ENCODE measurements at places on chromosomes 11 and 22. TPM values are rescaled to one million over a fixed set of nuclear protein-coding genes. Genes with fewer than 3 reads are reported as not detected.

MMP1 gene
- 2.9 TPM for total RNA-seq

CCDC188 gene
- total RNA-seq = 0.22 TPM

DERL3 gene
- total RNA-seq = 20.2 TPM

USH1C gene
- 161 TPM for total RNA-seq

KCNQ1 gene
- total RNA-seq = 55.8 TPM

MPST gene
- total RNA-seq = 259 TPM

SYT9 gene
- 0.05 TPM for total RNA-seq

RTN4RL2 gene
- 0.82 TPM for total RNA-seq

C11orf91 gene
- total RNA-seq = not detected

MS4A15 gene
- 0.13 TPM for total RNA-seq

NLRP14 gene
- total RNA-seq = not detected

SIK3 gene
- 26.7 TPM for total RNA-seq

TUBA8 gene
- 1.6 TPM for total RNA-seq

CHCHD10 gene
- 420 TPM for total RNA-seq

LARGE2 gene
- total RNA-seq = 7.5 TPM

GPHA2 gene
- not detected for total RNA-seq

ASPHD2 gene
- total RNA-seq = 4.3 TPM

ACRV1 gene
- total RNA-seq = not detected

Data from colonic mucosa (tissue), 4 donors.